ENCODE measurements at places on chromosomes 7 and 10.

DNA sequence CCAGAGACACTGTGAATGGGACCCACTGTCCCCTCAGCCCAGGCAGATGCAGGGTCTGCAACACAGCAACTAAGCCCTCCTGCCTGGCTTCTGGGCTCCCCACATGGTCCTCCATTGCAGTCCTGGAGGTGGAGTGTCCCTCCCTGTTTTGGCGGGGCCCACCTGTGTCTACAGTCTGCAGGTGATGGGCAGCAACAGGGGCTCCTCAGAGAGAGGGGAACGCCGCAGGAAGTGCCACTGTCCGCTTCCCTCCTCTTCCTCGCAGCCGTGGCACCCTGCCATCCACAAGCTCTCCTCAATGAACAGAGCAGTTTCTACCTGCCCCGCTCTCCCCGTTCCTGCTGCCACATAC lies 9.3 kb downstream of the CAMK2G start:
- DNase-seq, result no peak

DNA sequence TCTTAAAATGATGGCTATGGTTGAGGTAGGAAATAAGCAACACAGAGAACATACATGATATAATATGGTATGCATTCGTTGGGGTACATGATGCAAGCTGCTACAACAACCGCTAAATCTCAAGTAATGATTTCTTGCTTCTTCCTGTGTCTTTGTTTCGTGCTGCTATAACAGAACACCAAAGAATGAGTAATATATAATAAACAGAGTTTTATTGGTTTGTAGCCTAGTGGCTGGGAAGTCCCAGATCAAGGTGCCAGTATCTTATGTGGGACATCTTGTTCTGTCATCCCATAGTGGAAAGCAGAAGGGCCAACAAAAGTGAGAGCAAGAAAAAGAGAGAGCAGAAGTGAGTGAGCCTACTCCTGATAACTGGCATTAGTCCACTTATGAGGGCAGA lies 689.7 kb downstream of the SUGCT start:
- no peak for DNase-seq

DNA sequence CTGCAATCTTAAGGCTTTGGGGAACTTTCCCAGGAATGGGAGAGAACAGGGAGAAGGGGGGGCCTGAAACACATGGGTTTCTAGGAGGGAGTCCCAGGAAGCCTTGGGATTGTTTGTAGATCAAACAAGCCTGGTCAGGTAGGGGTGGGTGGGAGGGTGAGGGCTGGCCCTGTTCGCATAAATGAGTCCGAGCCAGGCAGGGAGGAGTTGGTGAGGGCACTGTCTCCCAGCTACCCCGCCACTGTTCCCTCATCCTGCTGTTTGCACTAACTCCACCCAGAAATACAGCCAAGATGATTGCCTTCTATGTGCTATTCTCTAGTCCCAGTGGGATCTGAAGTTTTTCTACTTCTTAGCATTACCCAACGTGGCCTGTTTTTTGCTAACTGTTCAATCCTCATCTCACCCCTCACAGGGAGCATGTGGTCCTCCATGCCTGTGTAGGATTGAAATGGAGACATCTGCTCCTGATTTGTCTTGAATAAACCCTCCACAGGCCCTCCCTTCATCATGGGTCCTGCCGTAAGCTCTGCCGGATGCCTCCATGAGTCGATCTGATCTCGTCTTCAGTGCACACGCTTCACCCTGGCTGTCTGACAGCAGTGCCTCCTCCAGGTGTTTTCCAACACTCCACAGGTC lies 257.0 kb downstream of the COBL start:
- DNase-seq, result no peak

DNA sequence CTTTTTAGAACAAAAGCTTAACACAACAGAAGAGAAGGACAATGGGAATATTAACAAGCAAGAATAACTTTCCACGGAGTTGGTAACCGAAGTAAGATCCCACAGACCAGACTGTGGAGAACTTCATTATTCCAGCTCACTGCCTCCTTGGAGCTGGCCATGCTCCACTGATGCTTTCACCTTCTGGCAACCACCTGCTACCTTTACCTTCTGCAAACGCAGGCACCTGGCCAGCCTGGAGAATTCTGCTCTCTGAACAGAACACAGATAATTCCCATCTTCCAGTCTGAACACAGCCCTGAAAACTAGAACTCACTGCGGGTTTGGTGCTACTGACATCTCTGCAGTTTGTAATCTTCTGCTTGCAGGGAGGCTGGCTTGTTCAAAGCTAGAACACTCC lies 66.5 kb downstream of the JAZF1 start:
- no peak for DNase-seq

Measured in right atrium auricular region (tissue), 2 donors.